ENCODE measurements at places on chromosomes 12 and 14. TPM values are rescaled to one million over a fixed set of nuclear protein-coding genes. Genes with fewer than 3 reads are reported as not detected.

DNA sequence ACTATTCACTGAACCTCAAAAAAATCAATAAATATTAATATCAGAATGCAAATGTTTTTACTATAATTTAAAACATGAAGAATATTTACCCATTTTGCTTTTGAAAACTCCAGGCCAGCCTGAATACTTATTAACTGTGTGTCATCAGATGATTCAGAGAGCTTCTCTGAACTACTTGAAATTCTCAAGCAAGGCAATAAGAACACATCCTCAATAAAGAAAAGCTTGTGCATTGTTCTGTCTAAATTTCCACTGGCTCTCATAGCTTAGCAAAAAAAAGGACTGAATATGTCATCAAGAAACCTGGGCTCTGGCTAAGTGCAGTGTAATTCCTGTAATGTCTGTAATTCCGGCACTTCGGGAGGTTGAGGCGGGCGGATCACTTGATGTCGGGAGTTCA is 194.1 kb downstream of the BTG1 start:
- no peaks in the 10 kb centered on the region for H3K27me3 ChIP-seq
- DNase-seq = no peak
- H3K4me3 ChIP-seq = no peak overlapping the region

GRCh38 chr14:85415015-85415712 is 114.8 kb upstream of the FLRT2 start:
- H3K4me1 ChIP-seq = no peaks in the 10 kb centered on the region
- H3K27ac ChIP-seq = no peak overlapping the region
- H3K27me3 ChIP-seq = no peaks in the 10 kb centered on the region
- no peaks in the 10 kb centered on the region for H3K36me3 ChIP-seq

- no peak for DNase-seq
- no peaks in the 10 kb centered on the region for H3K27me3 ChIP-seq
- no peak overlapping the region for H3K4me3 ChIP-seq
- H3K4me1 ChIP-seq = no peaks in the 10 kb centered on the region
- H3K27ac ChIP-seq = no peak overlapping the region
- H3K36me3 ChIP-seq = no peaks in the 10 kb centered on the region
These were observed 57.6 kb upstream of the GALNT9 start for GRCh38 chr12:132386926-132387497.

The SLCO1A2 gene
- polyA plus RNA-seq = not detected

The NOXRED1 gene
- polyA plus RNA-seq = not detected

The WSCD2 gene
- polyA plus RNA-seq = not detected
